Occipital lobe (tissue), 3 donors: ENCODE measurements at places on chromosomes 13 and 19. TPM values are rescaled to one million over a fixed set of nuclear protein-coding genes. Genes with fewer than 3 reads are reported as not detected.

GRCh38 chr19:2303211-2303798 lies 4.6 kb downstream of the LINGO3 start:
- no peak for DNase-seq

Gene DHDH
- total RNA-seq: not detected

- no peak for DNase-seq
Measured at GRCh38 chr19:34148658-34149185, 23.6 kb upstream of the LSM14A start.

DNA sequence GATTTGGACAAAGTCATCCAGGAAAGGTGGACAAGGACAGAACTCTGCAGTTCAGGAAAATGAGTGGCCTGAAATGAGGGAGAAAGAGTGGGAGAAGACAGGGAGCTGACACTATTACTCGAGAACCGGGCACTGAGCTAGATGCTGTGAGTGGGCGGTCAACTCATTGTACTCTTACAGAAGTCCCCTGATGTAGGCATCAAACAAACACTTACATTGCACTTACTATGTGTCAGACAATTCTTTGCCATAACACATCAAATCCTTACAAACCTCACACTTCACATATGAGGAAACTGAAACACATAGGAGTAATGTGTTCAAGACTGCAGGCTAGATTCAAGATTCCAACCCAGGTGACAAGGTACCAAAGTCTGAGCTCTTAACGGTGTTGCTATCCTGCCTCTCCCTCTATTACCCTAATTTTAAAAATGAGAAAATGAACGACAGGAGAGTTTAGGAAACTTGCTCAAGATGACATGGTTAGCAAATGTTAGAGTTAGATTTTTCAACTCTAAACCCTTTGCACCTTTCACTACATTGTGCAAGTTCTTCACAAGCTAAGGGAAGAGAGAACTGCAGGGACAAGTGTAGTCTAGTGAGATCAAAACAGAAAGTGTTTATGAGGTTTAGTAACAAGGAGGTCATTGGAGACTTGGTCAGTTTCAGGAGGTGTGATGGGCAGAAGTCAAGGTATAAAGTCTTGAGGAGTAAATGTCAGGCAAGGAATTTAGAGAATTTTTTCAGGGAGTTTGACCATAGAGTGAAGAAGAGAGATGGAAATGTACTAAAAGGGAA lies 4.9 kb upstream of the MEDAG start:
- DNase-seq: no peak

Gene DPF1
- 37.4 TPM for total RNA-seq

GRCh38 chr19:1896508-1896907 lies 8.7 kb upstream of the ADAT3 start:
- DNase-seq: no peak

GRCh38 chr13:114145256-114145655 lies 12.8 kb upstream of the RASA3 start:
- DNase-seq: no peak

Gene CPAMD8
- total RNA-seq: 7.8 TPM

DNA sequence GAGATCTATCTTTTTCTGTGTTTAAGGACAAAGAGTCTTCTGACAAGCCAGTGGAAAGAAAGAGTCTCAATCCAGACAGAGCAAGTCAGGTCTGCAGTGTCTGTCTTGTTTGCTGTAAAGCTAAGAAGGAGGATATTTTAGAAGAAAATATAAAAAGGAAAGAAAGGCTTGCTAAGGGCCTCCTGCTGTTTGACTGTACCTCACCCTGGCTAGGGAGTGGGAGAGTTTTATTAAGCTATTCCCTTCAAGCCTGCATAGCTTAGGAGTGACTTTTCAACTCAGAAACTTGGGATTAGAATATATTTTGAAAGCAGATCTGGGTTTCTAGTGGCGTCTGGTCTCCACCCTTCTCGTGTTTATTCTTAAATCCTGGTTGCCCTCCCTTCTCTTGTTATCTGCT lies 460.0 kb downstream of the COG6 start:
- no peak for DNase-seq

Gene XAB2
- total RNA-seq: 18.4 TPM

GRCh38 chr13:45798851-45799250 lies 52.7 kb downstream of the SIAH3 start:
- DNase-seq: no peak

GRCh38 chr13:53501387-53501786 lies 472.8 kb downstream of the OLFM4 start:
- DNase-seq: no peak

Gene CALR3
- total RNA-seq: not detected

Gene AXL
- total RNA-seq: 9.2 TPM

DNA sequence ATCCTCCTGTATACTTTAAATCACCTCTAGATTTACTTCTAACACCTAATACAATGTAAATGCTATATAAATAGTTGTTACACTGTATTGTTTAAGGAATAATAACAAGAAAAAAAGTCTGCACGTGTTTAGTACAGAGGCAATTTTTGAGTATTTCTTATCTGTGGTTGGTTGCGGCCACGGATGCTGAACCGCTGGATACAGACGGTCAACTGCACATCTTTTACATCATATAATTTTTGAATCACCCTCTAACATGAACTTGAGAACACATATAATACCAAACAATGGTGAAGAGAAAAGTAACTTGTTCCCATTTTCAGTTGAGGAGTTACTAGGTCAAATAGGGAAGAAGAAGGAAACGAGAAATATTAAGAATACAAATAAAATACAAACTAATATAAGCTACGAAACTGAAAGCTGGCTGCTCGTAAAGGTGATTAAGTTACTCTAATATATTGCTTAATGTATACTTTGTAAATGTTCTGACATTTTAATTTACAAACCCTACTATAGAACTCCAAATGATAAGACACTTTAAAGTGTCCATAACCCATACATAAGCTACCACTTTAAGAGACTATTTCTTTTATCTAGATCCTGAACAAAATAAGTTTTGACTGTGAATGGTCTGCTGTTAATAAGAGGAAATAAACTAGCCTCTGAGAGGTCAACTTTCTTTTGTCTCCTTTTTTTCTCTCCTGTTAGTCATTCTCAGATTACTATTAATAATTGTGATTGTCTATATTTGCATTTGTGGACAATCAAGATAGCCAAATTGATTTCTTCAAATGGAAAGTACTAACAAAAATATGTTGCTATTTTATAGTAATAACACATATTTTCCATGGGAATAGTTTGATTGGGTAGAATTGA lies 457.4 kb downstream of the DIAPH3 start:
- no peak for DNase-seq

GRCh38 chr19:33400856-33401682 lies 27.6 kb downstream of the CEBPG start:
- no peak for DNase-seq

GRCh38 chr13:78121459-78122348 lies 203.1 kb upstream of the EDNRB start:
- DNase-seq: no peak

Gene RASIP1
- total RNA-seq: 3.3 TPM

Gene STARD13
- 12.3 TPM for total RNA-seq

DNA sequence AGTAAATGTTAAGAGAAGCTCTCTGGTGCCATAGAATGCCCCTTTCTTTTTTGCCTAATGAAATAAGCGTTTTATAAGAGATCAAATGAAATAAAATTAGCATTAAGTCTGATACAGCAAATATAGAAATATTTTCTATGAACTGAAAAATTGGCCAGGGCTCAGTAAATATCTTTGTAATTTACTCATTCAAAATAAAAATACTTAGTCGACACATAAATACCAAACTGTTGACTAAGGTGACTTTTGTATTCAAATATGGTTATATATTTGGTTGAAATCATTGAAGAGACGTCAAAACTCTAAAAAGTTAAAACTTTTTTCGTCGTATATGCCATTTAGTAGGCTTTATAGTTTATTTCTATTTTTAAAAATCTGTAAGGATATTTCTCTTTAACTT lies 25.6 kb downstream of the IPO5 start:
- DNase-seq: no peak

GRCh38 chr13:72062566-72062965 lies 195.6 kb upstream of the DACH1 start:
- no peak for DNase-seq

DNA sequence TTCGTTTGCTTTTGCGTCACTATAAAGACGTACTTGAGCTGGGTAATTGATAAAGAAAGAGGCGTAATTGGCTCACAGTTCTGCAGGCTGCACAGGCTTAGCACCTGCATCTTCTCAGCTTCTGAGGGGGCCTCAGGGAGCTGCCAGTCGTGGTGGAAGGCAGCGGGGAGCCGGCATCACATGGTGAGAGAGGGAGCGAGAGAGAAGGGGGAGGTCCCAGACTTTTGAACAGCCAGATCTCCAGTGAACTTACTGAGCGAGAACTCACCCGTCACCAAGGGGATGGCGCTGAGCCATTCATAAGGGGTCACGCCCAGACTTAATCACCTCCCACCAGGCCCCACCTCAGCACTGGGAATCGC lies 58.7 kb upstream of the F7 start:
- no peak for DNase-seq

DNA sequence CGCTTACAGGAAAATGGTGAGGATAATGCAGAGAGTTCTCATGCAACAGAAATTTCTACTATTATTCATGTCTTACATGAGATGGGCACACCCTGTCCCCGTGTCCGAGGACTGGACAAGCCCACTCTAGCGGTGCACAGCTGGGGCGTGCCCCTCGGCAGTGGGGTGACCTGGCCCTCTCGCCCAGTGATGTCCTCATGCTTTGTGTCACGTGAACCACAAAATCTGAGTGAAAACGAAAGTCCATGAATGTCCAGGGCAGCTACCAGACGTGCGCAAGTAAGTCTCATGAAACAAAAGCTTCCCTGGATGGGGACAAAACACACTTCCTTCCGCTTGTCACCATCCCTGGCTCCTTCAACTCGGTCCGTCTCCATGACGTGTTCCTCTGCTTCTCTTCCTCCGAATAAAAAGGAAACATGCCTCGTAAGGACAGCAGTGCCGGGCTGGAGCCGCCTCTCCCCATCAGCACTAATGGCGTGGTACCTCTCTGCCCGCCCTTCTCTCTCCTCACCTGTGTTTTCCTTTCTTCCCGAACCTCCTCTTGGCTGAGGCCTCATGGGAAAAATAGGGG lies 45.6 kb downstream of the ANKRD10 start:
- no peak for DNase-seq
